ENCODE measurements at places on chromosomes 3 and 15.
A peak's percentile ranks its signal among the peaks of the same experiment; 100 is the strongest.

GRCh38 chr3:38345879-38346586 is 552 bp upstream of the XYLB start:
- no peak for DNase-seq

DNA sequence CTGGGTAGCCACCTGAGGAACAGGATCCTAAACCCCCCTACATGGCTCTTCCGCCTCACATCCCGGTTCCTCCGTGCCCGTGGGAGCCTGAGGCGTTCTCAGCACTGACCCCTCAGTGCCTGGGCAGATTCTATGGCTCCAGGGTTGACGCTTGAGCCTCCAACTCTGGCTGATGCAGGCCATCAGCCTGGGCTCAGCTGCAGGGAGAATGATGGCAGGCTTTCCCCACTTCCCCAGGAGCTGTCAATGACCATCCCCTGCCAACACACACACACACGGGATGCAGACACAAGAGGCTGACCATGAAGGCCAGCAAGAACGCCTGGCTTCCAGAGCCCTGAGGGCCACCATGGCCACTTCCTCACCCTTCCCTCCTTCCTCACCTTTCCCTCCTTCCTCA is 15.8 kb upstream of the IGDCC3 start:
- DNase-seq = no peak

- no peak for DNase-seq
Measured at GRCh38 chr3:127598841-127599570, 795 bp downstream of the MCM2 start.

GRCh38 chr15:62552444-62552843 is 387.4 kb upstream of the C2CD4B start:
- no peak for DNase-seq

DNA sequence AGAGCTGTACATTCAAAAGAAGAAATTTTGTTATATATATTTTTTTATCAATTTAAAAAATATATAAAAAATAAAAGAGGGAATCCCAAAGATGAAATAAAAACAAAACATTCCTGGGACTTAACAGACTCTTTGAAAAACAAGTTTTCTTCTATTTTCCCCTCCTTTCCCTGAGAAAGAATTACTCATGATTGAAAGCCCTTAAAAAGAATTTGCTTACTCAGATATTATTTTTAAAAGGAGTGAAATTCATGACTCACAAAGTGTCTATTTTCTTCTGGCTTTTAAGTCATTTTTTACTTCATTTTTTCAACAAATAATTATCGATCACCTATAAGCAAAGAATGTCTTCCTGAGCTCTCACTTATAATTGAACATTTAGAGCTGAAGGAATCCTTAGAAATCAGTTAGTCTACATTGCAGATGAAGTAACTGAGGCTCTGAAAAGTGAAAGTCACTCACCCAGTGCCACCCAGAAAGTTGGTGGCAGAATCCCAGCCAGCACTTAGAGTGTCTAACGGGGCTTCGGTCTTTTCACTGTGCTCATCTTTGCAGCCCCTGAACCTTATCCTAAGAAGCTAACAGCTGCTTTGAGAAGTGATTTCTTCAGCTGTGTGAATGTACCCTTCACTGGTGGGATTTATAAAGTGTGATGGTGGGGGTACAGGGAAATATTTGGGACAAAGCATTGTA is 42.5 kb upstream of the NUDT16 start:
- DNase-seq = no peak

DNA sequence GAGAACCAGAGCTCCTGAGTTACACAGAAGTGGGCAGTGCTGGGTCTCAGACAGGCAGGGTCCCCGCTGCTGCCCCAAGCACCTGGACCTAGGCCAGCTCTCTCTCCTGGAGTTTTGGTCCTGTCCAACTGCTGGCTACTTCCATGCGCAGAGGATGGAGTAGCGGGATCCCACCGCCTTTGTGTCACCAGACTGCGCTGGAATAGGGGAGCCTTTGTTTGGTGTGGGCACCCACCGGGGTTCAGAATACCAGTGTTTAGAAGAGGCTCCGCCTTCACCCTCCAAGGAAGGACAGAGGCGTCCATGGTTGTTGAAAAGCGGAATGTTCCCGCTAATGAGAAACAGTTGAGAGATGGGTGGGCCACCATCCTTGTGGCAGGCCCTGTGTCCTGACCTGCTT is 154.4 kb downstream of the DNAJB8 start:
- no peak for DNase-seq

GRCh38 chr15:83284559-83285283 is at the start of gene BNC1:
Gene BNC1 (minus strand): TSS chr15:83284664. CDS start chr15:83284628, 36 bp downstream.
- DNase-seq = no peak

DNA sequence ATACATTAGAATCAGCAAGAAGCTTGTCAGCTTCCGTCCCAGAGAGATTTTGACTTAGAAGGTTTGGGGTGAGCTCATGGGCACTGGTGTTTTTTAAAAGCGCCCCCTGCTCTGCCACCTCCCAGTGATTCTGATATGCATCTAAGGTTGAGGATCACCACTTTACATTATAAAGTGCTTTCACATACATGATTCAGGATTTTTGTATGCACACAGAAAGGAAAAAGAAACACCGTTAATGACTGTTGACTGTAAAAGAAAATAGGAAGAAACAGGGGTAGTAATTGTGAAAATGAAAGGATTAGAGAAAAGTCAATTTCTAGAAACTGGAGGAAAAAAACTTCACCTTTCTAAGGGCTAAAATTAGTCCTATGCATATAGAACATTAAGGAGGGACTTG is 104.9 kb upstream of the ZBED2 start:
- no peak for DNase-seq

- no peak for DNase-seq
Measured at GRCh38 chr3:6528951-6529350, 332.0 kb upstream of the GRM7 start.

DNA sequence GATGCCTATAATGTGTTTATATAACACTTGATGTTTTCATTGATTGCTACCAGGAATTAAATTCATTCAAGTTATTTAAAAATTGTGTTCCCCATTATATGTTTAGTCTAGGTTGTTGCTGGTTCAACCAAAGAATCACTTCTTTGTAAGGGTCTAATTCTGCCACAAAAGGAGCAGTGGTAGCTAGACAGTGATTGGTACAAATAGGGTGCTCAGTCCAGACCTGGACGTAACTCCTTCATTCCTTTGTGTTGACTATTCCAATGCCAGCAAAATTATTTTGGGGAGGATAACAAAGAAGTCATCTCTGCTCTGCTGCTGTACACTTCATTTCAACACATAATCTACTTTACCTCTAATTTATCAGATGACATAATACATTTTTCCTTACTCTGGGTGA is 1.2 kb downstream of the CHMP2B start:
- DNase-seq = no peak

GRCh38 chr15:45156744-45157455 is 27.1 kb downstream of the DUOX1 start:
- no peak for DNase-seq

GRCh38 chr3:24843955-24844354 is 349.3 kb upstream of the THRB start:
- no peak for DNase-seq

DNA sequence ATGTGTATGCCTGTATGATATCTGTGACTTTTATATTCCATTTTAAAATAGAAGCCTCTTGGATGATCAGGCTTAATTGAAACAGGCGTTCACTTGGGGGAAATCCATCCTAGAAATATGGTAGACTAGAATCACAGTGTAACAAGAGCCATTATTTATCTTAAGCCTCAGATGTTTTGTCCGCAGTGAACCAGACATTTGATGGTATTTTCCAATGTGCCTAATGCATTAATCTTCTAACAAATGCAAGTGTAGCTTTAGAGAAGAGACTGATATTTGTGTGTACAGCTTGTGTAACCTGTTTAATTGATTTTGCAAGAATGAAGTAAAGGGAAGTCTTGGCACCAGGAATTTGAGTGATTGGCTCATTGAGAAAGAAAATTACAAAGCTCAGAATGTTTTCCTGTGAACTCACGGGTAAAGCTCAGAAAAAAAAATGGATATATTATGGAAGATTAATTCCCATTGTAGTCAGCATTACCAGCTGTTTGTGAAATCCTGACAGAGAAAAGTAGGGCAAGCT is 155.7 kb downstream of the SV2B start:
- no peak for DNase-seq

DNA sequence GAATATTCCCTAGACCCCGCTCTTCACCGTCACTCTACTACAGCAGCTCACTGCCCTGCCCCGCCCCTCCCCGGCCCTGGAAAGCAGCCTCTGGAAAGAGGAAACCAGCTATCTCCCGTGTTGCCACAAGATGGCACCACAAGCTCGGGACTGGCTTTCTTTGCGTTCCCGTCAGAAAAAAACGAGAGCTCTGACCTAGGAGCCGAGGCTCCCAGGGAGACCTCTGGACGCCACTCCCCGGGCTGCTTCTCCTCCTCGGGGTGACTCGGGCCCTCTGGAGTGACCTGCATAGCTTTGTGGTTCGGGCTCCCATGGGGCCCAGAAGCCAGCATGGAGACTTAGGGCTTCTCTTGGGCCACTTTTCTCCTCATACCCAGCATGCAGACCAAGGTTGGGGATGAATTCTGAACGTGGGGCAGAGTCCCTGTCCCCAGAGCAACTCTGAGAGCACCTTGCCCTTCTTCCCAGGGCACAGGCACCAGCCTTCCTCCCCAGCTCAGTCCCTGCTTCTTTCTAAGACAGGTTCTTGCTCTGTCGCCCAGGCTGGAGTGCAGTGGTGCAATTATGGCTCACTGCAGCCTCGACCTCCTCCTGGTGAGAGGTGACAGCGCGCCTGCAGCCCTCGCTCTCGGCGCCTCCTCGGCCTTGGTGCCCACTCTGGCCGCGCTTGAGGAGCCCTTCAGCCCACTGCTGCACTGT is 19.0 kb downstream of the STOML1 start:
- DNase-seq = peak; percentile 81

DNA sequence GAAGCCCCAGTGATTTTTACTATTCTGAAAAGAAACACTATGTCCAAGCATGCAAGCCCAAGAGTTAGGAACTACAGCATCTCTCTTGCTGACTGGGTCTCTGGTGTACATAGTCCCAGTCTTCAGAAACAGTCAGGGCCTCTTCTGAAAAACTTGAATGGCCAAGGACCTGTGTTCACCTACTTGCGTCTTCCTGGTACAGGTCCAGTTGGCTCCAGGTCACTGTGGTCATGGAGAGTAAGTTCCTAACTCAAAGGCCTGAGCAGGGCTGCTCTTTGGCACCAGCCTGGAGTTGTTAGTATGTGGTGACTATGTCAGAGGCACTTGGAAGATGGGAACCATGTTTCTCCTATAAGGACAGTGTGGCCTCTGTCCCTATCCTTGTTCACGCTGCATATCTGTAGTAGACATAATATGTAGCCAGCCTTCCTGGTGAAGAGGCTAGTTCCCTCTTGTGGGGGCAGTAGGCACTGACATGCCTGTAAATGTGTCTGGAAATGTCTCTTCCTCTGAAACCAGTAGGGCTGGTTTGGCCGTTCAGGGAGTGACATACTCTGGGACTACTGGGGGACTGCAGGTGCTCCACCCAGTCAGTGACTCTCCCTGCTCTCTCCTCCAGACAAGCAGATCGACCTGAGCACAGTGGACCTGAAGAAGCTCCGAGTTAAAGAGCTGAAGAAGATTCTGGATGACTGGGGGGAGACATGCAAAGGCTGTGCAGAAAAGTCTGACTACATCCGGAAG is 2.6 kb upstream of the RBM15B start:
- DNase-seq = no peak

DNA sequence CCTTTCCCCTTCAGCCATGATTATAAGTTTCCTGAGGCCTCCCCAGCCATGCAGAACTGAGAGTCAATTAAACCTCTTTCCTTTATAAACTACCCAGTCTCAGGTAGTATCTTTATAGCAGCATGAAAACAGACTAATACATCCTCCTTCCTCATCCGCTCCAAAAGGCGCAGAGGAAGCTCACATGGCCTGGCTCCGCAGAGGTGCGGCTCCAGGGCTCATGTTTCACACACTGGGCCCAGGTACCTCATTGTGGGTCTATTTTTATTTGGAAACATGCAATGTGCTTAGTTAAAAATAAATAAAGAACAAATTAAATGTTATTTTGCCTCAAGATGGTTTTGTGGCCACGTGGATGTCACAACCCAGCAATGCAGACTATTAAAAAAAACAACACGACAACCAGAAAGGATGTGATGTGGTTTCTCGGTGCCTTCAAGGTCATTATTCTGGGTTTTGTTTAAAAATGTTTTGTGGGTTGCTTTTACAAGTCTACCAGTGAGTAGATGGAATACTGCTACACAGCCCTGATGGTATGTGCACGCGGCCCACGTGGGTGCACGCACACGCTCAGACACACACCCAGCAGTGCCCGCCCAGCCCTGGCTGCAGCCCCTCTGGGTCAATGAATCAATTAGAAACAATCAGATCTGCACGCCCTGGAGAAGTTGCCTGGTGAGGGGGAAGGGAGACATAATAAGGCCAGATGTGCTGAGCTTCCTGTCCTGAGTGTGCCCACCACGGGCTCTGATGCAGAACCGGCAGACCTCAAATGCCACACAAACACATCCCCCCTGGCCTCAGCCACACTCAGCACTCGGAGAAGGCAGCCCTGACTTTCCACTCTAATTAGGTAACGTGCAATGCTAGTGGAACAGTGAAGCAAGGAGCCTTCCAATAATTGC is 140.1 kb downstream of the ADAMTS17 start:
- DNase-seq = no peak

- DNase-seq = peak; percentile 24
Measured at GRCh38 chr3:31288641-31289100, 244.1 kb upstream of the STT3B start.

GRCh38 chr3:37620071-37620635 is 241.5 kb upstream of the CTDSPL start:
- DNase-seq = no peak

- no peak for DNase-seq
Measured at GRCh38 chr3:177441813-177442646, 244.7 kb upstream of the TBL1XR1 start.

GRCh38 chr3:11244121-11244677 is 28.0 kb upstream of the ATG7 start:
- no peak for DNase-seq

DNA sequence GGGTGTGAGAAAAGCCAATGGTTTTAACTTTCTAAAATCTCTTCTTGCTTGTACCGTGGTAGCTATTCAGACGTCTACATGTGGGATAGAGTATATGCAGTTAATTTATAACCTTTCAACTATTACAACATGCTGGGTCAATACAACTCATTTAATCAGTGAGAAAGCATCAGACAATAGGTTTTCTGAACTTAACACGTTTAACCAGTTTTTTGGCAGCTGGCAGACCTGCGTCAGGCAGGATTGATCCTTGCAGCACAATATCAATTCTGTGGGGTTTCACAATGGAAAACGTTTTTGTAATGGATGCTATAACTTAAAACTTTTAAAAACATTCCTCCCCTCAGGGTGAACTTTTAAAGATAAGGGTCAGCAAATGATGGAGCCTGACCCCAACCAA is 6.5 kb downstream of the GNB5 start:
- DNase-seq = no peak

DNA sequence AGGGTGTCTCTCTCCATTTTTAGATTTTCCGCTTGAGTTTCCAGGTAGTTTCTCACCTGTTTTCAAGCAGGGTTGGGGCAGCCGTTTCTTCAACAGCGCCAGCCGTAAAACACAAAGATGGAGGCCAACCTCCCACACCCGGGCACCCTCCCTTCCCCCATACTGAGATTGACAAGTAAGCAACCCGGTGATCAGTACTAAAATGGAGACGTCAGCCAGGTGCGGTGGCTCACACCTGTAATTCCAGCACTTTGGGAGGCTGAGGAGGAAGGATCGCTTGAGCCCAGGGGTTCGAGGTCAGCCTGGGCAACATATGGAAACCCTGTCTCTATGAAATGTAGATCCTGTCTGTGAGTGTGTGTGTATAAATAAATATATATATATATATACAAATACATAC is 903 bp upstream of the ZSCAN2 start:
- DNase-seq = no peak

GRCh38 chr3:50355829-50356552 is 3.3 kb downstream of the TMEM115 start:
- DNase-seq = no peak
